Left renal cortex interstitium (tissue), 4 donors: ENCODE measurements at places on chromosomes 12 and 14. TPM values are rescaled to one million over a fixed set of nuclear protein-coding genes. Genes with fewer than 3 reads are reported as not detected.

The RASSF3 gene
- polyA plus RNA-seq = 17.4 TPM

The PLEKHG7 gene
- polyA plus RNA-seq = 0.52 TPM

The KLRB1 gene
- polyA plus RNA-seq = 6.9 TPM

The ADAM20 gene
- 0.25 TPM for polyA plus RNA-seq

The ATG14 gene
- 17.9 TPM for polyA plus RNA-seq

The FUT8 gene
- 14.8 TPM for polyA plus RNA-seq

The CAPRIN2 gene
- 59.7 TPM for polyA plus RNA-seq

The MYO1H gene
- polyA plus RNA-seq = 2.4 TPM

The PLXNC1 gene
- polyA plus RNA-seq = 9.6 TPM

The CCDC88C gene
- 39.5 TPM for polyA plus RNA-seq

The EML5 gene
- 3.5 TPM for polyA plus RNA-seq

The LAG3 gene
- polyA plus RNA-seq = 1.1 TPM

The CACNA1C gene
- 13.1 TPM for polyA plus RNA-seq

The CLEC2A gene
- not detected for polyA plus RNA-seq

The EFCAB11 gene
- polyA plus RNA-seq = 20.7 TPM

The OR4Q2 gene
- polyA plus RNA-seq = not detected

The LRRC10 gene
- not detected for polyA plus RNA-seq

The LTA4H gene
- polyA plus RNA-seq = 111 TPM

The BCL2L2 gene
- polyA plus RNA-seq = 35.8 TPM

The ANKRD33 gene
- polyA plus RNA-seq = 0.35 TPM

The CHGA gene
- polyA plus RNA-seq = 0.16 TPM

The CATSPERB gene
- polyA plus RNA-seq = 0.60 TPM

The ACSM4 gene
- not detected for polyA plus RNA-seq

The RAD51AP1 gene
- 29.0 TPM for polyA plus RNA-seq

The WSB2 gene
- polyA plus RNA-seq = 50.3 TPM

The TRMT61A gene
- 6.0 TPM for polyA plus RNA-seq

The GPHN gene
- 65.4 TPM for polyA plus RNA-seq
